ENCODE measurements at places on chromosomes 5 and 9.

DNA sequence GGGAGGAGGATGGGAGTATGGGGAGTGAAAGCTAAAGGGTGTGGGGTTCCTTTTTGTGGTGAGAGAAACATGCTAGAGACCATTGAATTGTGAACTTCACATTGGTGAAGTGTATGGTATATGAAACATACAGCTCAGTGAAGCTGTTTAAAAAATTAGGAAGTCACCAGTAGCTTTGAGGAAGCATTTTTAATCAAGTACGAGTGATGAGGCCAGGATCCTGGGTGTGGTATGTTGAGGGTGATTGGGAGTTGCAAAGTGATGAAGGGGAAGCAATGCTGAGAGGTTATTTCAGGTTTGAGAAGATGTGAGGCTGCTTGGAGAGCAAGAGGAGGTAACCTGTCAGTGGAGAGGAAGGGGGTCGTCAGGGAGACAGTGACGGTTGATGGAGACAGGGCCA, 22.7 kb upstream of the CLK4 start:
- no peak for DNase-seq

GRCh38 chr9:86846656-86847055, 100.7 kb downstream of the GAS1 start:
- DNase-seq = no peak

- no peak for DNase-seq
Measured at GRCh38 chr9:79652598-79652997, 80.8 kb downstream of the TLE4 start.

DNA sequence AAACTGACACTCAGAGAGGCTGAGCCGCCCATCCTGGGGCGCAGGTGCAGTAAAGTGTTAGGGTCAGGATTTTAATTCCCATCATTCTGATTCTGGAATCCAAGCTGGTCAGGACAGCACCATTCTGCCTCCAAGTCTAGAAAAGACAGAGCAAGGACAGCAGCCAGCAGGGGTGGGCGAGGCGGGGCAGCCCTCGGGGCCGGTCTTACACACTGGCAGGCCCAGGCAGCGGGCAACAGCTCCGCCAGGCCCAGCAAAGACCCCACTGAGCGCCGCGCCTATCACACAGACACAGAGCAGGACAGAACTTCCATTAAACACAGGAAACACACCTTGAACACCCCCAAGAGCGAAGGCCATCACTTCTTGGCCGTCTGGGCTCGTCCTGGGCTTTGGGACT, 66.5 kb upstream of the RXRA start:
- DNase-seq = no peak

- DNase-seq = no peak
Measured at GRCh38 chr5:177595026-177595585, 3.1 kb downstream of the TMED9 start.

- DNase-seq = no peak
Measured at GRCh38 chr9:108704156-108704852, 151.5 kb downstream of the ACTL7B start.

DNA sequence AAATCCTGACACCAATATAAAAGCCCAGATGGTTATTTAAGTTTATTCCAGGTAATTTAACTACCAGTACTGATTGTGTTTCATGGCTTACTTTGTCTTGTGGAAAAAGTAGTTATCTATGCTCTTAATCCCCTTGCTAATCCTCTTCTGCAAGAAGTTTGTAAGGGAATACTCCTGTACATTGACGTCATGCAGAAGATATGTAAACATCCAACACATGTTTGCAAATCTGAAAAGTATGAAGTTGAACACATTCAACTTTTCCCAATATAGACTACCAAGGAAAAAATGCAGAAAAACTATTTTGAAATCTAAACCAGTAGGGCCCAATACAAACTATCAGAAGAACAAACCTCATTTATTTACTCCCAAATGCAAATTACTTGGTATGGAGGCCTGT, 56.3 kb upstream of the ELL2 start:
- no peak for DNase-seq

DNA sequence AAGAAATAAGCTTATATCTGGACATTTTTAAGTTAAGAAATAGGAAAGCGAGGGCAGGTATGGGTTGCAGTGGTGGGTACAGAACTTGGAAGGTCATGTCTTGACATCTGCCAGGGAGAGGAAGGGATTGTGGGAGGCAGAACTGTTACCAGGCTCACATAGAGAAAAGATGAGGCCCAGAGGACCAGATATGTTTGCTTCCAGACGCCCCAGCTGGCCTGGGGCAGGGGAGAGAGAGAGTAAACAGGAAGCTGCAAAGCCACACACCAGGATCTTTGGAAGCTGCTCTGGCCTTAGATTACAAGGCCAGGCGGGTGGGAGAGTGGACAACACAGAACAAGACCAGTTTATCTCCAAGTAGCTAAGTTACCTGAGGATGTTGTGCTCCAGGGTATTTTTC, 71.2 kb downstream of the MARCHF11 start:
- DNase-seq = no peak

GRCh38 chr5:150595466-150596031, 44.9 kb upstream of the SYNPO start:
- DNase-seq = no peak

DNA sequence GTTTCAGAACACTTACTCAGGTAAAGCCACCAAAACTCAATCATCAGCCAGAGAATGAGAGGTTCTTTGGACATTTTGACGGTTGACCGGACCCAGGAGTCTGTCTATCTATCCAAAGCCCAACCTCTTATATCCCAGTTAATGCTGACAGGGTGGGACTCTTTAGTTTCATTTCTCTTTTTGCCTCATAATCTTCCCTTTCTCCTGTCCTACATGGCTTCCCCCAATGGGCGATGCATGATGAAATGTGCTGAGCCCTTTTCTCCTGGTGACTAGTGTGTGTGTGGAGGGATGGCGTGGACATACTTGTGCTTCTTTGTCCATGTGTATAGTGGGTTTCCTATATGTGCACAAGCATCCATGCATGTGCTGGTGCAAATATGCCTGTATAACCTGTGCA, at the start of gene TIMD4:
TSS of gene TIMD4 (minus strand) at position 102 of the 400 bp plus-strand sequence. CDS start at position 74, 28 bp downstream.
- no peak for DNase-seq

GRCh38 chr5:91109634-91110033, 273.5 kb downstream of the ARRDC3 start:
- no peak for DNase-seq

DNA sequence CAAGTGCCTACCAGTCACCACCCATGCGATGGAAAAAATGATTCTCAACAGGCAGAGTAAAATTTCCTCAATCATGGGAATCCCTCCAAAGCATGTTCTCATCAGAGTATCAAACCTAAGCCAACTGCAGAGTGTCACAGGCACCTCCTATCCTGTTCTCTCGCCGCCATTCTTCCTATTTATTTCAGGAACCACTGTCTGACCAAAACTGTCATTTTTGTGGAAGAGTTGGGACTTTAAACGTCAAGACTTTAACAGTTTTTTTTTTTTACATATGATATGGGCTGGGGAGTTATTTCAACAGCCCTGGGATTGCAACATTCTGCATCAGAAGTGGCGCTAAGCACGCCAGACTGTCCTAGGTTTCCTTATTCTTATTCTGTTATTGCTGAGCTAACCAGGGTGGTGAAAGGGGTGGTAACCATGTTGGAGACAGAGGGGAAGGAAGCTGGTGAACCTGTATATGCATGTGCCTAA, 29.5 kb downstream of the PFDN1 start:
- no peak for DNase-seq

- DNase-seq = no peak
Measured at GRCh38 chr5:169223595-169223953, 77.4 kb downstream of the SLIT3 start.

- DNase-seq = no peak
Measured at GRCh38 chr9:5684101-5684500, 55.2 kb downstream of the RIC1 start.

GRCh38 chr5:142669477-142669876, 16.4 kb downstream of the FGF1 start:
- no peak for DNase-seq

DNA sequence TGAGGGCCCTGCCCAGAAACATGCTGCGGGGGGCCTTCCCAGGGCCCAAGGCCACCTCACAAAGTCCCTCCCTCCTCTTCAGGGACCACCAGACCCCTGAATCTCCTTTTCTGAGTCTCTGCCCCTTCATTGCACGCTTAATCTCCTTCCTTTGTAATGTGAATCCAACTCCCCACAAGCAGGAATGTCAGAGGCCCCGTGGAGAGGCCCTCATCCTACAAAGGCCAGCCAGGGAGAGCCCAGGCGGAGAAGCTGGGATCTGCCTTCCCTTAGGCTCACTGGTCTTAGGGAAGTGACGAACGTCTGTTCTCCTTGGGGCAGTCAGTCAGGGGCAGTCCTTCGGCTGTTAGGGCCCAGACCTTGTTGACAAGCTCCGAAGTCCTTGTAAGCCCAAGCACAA, 2.3 kb downstream of the SMIM33 start:
- DNase-seq = no peak
